ENCODE measurements at places on chromosomes 11 and 22.
A peak's percentile ranks its signal among the peaks of the same experiment; 100 is the strongest.

- DNase-seq, result no peak
Observed at GRCh38 chr22:17942721-17943120, 81.6 kb downstream of the MICAL3 start.

GRCh38 chr11:72969894-72970335 lies 155.7 kb downstream of the ATG16L2 start:
- no peak for DNase-seq

DNA sequence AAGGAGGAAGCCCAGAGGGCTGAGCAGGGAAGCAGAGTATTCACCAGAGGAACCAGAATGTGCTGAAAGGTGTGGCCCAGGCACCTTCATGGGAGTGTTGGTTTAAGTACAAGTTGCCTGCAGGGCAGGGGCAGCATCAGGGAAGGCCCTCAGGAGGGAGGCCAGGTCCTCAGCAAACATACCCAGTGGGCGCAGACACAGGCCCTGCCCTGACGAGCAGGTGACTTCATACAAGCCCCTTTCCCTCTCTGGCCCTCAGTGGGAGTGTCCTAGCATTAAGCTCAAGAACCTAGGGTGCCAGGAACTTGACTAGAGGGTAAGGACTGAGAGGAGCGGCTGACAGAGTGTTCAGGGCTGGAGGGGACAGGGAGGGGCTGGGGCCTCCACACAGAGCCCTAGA lies 7.5 kb upstream of the CASTOR1 start:
- DNase-seq, result no peak

GRCh38 chr11:87266751-87267150 lies 229.0 kb downstream of the TMEM135 start:
- no peak for DNase-seq

GRCh38 chr11:10454878-10455631 lies at the start of gene AMPD3:
TSS of gene AMPD3 (plus strand) at chr11:10455264. CDS start at chr11:10461520, 6,256 bp downstream.
- DNase-seq, result no peak

GRCh38 chr11:65565624-65566453 lies 4.4 kb upstream of the ZNRD2 start:
- DNase-seq, result no peak

DNA sequence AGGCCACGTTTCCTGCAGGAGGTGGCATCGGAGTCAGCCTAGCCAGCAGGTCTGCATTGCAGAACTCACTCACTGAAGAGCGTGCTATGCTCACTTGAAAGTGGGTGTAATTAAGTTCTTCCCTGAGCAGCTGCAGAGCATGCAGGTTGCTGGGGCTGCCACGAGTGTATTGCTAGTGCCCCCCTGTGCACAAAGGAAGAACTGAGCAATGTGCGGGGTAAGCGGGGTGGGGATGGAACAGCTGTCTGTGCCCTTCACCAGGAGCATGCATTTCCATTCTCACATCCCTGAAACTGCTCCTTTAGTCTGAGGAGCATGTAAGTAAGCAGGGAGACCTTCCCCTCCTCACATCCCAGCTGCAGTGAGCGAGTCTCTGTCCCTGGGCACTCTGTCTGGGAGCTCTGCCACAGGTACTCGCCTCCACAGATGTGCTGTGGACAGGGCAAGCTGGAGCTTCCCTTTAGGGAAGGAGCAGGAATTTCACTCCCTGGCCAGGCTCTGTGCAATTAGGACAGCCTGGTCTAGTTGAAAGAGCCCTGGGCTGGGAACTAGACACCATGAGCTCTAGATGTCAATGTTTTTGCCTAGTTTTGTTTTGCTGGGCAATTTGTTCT lies 1031.8 kb downstream of the NTM start:
- DNase-seq, result no peak

DNA sequence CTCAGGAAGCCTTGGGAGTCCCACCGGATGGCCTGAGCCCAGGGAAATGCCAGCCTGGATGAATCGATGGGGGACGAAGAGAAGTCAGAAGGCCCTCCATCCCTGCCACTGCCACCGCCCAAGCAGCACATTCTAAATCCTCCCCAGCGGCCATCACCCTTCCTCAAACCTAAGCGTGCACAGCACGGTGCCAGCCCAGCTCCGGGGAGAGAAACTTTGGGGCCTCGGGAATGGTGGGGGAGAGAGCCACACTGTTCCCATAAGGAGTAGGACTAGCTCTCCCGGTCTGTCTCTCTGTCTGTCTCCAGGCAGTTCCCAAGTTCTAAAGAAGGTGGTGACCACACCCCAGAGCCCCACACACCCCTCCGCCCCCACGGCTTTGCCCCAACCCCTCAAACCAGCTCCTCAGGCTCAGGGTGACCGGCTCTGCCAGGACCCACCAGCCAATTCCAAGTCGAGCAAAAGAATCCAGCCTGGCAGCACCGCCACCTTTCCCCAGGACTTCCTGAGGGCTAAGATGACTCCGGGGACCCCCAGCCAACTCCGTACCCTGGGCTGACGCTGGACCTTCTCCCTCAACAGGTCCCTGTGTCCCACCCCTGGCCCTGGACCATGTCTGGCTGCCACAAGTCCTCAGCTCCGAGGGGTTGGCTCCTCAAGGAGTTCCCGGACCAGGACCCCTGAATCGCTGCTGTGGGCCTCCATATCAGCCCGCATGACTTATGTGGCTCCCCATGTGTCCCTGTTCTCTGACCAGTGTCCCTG lies 2.7 kb downstream of the AHNAK start:
- no peak for DNase-seq

DNA sequence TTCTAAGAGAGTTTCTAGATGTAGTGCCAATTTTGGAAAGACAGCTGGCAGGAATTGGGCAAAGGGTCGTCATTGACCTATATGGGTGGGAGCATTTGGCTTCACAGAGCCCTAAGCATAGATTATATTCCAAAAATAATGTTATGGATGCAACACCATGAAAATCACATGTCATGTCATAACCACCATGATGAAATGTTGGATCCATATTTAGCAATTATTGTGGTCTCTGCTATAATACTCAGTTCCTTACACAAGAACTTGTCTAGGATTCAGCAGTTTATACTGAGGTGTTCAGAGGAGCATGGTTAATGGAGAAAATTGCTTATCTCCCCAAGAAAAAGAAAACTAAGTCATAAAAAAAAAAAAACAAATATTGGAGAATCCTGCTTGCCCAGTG lies 31.6 kb downstream of the NTM start:
- DNase-seq, result no peak

DNA sequence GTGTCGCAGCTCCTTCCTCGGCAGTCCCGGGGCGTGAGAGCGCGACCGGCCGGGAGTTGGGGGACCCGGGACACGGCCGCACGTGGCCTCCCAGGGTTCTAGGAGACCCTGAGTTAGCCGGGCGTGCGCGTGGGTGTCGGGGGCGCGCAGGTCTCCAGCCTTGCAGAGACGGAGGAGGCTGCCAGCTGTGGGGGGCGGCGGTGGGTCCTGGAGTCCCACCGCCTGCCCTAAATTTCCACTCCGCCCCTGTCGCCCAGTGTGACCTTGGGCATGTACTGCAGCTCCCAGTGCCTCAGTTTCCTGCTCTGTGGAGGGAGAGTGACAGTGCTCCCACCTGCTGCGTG lies 18.8 kb downstream of the RRP7A start:
- no peak for DNase-seq

DNA sequence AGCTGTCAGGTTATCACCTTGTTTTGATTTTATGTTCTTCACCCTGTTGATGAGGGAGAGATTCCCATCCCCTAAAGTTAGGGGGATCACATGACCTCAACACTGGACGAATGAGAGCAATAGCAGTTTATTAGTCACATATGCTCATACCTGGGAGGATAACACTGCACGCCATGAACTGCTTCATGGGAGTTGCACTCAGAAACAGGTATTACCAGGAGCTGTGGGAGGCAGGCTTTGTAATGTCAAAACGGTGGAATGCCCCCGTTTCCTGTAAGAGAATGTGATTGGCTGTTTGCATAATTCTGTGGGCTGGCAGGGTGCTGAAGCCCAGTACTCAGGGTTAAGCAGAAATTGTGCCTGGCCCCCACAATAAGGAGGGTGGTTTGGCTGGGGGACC lies 3.2 kb upstream of the THY1 start:
- no peak for DNase-seq

- no peak for DNase-seq
Observed at GRCh38 chr22:48860557-48860956, 967.1 kb downstream of the BRD1 start.

- DNase-seq, result peak; percentile 4
Observed at GRCh38 chr11:124717786-124718651, 21.7 kb upstream of the NRGN start.

GRCh38 chr11:8714622-8715225 lies 32.1 kb downstream of the RPL27A start:
- no peak for DNase-seq

DNA sequence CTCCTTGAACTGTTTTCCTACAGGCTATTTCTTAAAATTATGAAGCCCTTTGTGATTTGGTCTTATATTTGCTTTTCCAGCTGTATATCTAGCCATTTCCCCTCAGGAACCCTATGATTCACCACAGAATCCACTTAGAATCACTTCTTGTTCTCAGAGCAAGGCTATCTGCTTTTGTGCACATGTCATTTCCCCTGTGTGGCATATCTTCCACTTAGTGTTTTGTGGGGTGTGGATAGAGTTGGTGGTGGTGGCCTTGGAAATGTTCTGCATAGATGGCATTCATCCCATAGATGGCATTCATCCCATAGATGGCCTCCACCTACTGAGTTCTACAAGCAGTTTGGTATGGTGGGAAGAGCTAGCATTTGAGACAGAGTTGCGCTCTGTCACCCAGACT lies 44.7 kb downstream of the SWAP70 start:
- no peak for DNase-seq

GRCh38 chr11:1766719-1767398 lies 3.1 kb upstream of the CTSD start:
- no peak for DNase-seq

DNA sequence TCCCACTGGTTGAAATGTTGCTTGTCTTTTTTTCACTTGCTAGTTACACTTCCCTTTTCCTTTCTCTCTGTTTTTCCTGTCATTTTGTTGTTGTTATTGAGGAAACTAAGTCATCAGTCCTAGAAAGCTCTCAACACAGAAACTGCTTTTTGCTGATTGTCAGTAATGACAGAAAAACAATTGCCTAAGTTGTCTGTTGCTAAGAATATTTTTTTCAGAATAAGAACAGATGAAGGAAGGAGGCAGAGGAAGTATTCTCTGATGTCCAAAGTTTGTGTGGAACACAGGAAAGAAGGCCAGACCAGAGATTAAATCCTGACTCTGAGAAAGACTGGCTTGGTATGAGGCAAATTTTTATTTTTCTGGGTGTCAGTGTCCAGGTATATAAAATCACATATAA lies 163.3 kb downstream of the CASP12 start:
- no peak for DNase-seq
